GM23338 (cell line): ENCODE measurements at places on chromosomes 6 and 20. TPM values are rescaled to one million over a fixed set of nuclear protein-coding genes. Genes with fewer than 3 reads are reported as not detected.
A peak's percentile ranks its signal among the peaks of the same experiment; 100 is the strongest.

Gene C6orf163
- total RNA-seq, result 2.3 and 3.1 TPM in 2 replicates

DNA sequence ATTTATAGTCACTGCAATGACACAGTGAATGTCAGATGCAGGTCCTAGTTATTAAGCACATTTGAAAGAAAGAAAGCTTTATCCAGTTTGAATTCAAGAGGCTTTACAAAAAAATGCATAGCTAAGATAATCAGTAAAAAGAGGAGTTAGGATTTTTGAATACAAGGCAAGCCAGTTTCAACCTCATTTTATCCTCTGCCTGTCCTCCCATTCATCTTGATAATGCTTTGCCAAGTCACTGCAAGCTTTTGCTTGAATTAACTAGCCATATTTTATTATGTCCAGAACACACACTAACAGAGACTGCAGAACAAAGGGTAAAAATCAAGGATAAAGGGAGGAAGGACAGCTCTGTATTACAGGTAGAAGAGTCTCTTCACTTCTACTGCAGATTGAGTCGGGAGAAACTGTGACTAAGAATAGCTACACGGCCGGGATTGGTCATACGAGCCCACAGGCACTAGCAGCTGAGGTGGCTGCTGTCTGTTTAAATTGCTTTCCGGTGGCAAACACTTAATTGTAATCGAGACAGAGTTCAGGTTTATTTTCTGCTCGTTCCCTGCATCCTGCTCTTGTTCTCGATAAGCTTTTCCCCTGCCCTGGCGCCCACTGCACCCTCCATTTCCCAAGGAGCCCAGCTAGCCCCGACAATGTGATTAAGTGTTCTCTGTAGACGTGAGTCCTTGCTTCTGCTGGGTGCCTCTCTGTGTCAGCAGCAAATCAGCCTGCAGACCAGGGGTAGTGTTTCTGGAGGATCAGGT, 30.5 kb upstream of the AKAP12 start:
- no peaks in the 10 kb centered on the region for H3K4me1 ChIP-seq
- no peaks in the 10 kb centered on the region; the same call in 1 of the 2 replicates for H3K36me3 ChIP-seq
- no peak overlapping the region for H3K4me3 ChIP-seq
- H3K27ac ChIP-seq, result no peak overlapping the region
- DNase-seq, result no peak
- no peaks in the 10 kb centered on the region for H3K27me3 ChIP-seq

GRCh38 chr6:11467364-11467763, 70.2 kb upstream of the TMEM170B start:
- H3K4me1 ChIP-seq, result no peaks in the 10 kb centered on the region
- H3K4me3 ChIP-seq, result no peak overlapping the region
- no peak for DNase-seq
- H3K27me3 ChIP-seq, result no peaks in the 10 kb centered on the region
- no peaks in the 10 kb centered on the region for H3K36me3 ChIP-seq

- H3K4me3 ChIP-seq, result no peak overlapping the region
- no peak overlapping the region for H3K27ac ChIP-seq
- H3K27me3 ChIP-seq, result no peaks in the 10 kb centered on the region
- no peaks in the 10 kb centered on the region for H3K36me3 ChIP-seq
Observed at GRCh38 chr20:47950124-47950912, 165.0 kb upstream of the SULF2 start.

DNA sequence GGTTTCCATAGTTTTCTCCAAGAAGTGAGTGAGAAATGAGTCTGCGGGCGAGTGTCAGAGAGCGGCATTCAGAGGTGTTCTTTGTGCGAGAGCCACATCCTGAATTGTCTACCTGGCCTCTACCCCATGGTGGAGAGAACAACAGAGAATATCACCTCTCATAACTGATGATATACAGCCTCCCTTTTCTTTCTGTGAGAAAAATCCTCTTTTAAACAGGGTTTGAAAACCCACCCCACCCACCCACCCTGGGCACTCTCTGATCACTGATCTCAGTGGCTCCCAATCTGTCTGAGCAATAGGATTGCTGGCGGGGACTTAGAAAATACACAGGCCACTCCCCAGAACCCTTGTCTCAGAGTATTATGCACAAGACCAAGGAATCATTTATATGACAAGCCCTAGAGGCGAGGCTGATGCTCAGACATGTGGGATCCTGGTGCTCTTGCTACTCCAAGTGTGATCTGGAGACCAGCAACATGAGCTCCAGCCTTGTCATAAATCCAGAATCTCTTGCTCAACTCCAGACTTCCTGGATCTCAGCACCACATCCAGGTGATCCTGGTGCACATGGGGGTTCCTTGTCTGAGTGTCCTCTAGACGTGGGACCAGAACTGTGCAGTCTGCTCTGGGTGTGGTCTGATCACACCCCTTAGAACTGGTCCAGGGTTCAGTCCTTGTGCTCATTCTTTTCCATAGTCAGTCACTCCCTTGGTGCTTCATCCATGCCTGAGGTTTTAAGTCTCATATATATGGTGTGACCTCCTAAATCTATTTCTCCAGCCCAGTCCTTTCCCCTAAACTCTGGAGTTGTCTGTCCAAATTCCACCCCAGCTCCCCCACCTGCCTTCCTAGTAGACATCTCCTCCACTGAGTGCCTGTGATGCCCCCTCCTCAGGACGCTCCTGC, 5.3 kb downstream of the HLA-B start:
- peaks cover 8% of the 10 kb centered on the region for H3K27me3 ChIP-seq
- no peak overlapping the region for H3K4me3 ChIP-seq
- H3K4me1 ChIP-seq, result peaks cover 7% of the 10 kb centered on the region; the same call in 1 of the 2 replicates
- no peak overlapping the region for H3K27ac ChIP-seq

Gene PEX6
- total RNA-seq, result 24.8 and 25.1 TPM in 2 replicates

DNA sequence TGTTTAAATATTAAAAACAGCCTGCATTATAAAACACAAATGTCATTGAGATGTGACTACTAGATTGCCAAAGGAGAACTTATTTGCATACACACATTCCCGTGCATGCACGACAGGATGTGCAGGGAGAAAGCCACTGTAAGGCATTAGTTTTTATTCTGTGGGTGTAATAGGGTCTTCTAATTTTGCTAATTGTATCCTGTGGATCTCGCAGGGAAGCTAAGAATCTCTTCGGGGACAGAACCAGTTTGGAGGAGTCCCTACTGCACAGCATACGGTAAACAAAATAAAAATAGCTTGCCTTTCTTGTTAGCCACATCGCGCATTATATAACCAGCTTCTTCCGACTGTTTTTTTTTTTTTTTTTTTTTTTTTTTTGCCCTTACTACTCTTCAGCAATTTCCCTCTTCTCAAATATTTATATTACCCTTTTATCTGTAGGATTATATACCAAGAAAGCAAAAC, 2.0 kb downstream of the ATXN1 start:
- no peaks in the 10 kb centered on the region for H3K36me3 ChIP-seq
- peak overlapping the region; percentile 68 for H3K4me3 ChIP-seq
- peaks cover 10% of the 10 kb centered on the region for H3K4me1 ChIP-seq
- DNase-seq, result peak; percentile 17
- peaks cover 16% of the 10 kb centered on the region for H3K27me3 ChIP-seq
- no peak overlapping the region for H3K27ac ChIP-seq

Gene HMGCLL1
- 0.23 and 0.24 TPM in 2 replicates for total RNA-seq

Gene ME1
- total RNA-seq, result 5.9 and 8.0 TPM in 2 replicates

DNA sequence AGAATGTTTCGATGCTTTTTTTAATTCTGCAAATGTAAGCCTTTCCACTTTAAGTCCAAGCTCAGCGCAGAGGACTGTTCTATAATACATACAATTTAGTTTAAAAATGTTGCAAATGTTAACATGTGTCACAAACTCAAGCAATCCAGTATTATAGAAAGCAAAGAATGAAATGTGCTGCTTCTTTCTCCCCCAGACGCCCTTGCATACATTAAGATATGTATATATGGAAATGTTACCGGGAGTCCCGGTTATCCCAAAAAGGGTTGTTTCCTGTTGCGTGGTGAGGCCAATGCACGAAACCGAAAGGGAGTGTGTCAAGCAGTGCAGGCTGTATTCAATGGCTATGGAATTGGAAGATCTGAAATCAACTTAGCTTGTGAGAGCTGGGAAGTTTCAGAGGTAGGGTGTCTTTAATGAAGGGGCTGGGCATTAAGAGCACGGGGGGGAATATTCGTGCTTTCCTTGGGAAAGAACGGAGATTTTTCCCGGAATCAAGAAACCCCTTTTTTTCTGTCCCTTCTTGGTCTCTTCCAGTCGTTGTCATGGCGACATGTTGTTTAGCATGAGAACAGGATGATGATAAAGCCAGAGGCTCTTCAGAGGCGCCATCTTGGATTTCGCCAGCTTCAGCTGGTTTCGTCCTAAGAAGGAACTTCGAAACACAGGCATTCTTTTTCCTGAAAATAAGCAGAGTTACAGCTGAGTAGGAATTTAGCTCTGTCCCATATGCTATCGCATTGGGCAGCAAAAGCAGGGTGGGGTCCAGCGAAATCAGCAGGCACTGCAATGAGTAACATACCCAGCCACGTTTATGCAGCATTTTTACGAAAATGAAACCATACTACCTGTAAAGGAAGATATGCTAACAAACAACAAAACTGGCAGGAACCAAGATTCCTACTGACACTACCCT, 10.1 kb upstream of the NQO2 start:
- DNase-seq, result peak; percentile 100
- H3K4me3 ChIP-seq, result peak overlapping the region; percentile 50
- no peaks in the 10 kb centered on the region for H3K27me3 ChIP-seq
- peak overlapping the region; percentile 98 for H3K27ac ChIP-seq
- H3K36me3 ChIP-seq, result no peaks in the 10 kb centered on the region

DNA sequence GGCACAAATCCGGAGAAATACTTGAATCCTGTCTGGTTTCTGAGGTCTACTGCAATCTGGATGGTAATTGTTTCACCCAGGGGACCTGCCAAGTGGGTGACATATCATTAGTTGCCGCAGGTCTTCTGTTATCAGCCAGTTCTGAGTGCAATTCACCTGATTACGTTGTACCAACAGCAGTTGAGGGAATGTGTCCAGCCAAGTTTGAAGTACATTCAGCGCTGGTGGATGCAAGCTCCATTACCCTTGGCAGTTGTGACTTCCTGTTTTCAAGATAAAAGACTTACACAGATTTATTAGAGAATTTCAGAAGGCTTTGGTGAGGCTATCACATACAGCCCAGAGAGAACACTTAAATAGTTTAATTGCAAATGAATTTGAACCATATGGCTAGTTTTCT, 42.8 kb downstream of the FNDC1 start:
- no peak overlapping the region for H3K27ac ChIP-seq
- H3K4me1 ChIP-seq, result no peaks in the 10 kb centered on the region
- no peak overlapping the region for H3K4me3 ChIP-seq
- DNase-seq, result no peak

Gene C20orf144
- 0.66 TPM in 1 of 2 replicates, not detected in the other for total RNA-seq

Gene DZANK1
- 6.7 and 8.3 TPM in 2 replicates for total RNA-seq

DNA sequence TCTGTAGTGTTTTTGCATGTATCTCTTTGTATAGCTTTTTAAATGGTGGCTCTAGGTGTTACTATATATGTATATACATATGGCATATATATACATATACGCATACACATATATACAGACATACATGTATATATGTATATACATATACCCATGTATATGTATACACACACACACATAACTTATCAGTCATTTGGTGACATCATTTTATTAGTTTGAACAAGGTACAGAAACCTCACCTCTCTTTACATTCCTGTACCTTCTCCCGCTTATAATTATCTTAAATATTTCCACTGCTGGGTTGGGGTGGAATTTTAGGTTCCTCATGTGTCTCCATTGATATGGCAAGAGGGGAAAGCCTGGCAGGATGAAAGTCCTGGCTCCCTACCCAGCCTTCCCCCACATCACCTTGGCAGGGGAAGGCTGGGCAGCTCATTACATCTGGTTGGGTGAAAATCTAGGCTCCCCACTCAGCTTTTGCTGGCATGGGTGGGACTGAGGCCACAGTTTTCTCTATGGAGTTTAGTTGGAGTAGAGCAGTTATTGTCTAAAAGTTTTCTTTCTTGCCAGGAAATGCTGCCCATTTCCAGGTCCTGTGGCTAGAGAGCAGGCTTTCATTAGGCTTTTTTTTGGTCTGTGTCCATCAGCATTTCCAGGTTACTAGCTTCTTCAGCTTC, 7.6 kb downstream of the GLO1 start:
- H3K36me3 ChIP-seq, result peaks cover 4% of the 10 kb centered on the region; the same call in 1 of the 2 replicates
- no peaks in the 10 kb centered on the region for H3K27me3 ChIP-seq
- H3K4me1 ChIP-seq, result no peaks in the 10 kb centered on the region
- H3K27ac ChIP-seq, result no peak overlapping the region

GRCh38 chr20:5434116-5434515, 117.4 kb upstream of the PROKR2 start:
- no peak overlapping the region for H3K4me3 ChIP-seq
- DNase-seq, result no peak
- H3K36me3 ChIP-seq, result no peaks in the 10 kb centered on the region
- no peaks in the 10 kb centered on the region for H3K27me3 ChIP-seq

DNA sequence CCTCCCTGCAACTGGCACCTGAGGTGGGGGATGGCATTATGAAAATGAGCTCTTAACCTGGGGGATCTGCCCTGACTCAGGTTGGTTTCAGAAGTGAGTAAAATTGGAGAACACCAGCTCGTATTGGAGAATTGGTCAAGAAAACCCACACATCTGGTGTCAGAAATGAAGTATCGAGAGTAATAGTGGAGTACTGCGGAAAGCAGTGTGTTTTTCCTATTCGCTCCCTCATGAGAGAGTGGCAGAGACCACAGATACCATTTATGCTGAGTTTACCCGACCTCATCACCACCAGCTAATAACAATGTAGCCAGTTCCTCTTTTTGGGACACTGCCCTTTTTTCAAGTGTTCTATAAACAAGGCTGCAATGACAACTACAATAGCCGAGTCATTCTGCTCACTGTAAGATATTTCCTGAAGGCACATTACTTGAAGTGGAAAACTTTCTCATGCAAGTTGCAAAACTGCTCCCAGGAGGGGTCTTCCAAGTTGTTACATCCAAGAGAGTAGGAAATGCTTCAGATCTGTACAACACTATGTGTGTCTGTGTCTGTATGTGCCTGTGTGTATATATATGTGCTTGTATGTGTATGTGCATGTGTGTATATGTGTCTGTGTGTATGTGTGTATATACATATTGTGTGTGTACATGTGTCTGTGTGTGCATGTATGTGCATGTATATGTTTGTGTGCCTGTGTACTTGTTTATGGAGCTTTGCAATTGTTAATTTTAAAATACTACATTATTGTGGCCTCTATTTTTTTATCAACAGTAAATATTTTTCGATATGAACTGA, 106.0 kb upstream of the CST7 start:
- no peaks in the 10 kb centered on the region for H3K36me3 ChIP-seq
- no peak overlapping the region for H3K4me3 ChIP-seq
- H3K27me3 ChIP-seq, result no peaks in the 10 kb centered on the region
- H3K27ac ChIP-seq, result no peak overlapping the region
- no peaks in the 10 kb centered on the region for H3K4me1 ChIP-seq
- DNase-seq, result no peak

Gene TTBK1
- total RNA-seq, result 1.1 and 1.2 TPM in 2 replicates

- no peaks in the 10 kb centered on the region for H3K36me3 ChIP-seq
- DNase-seq, result no peak
- no peaks in the 10 kb centered on the region for H3K4me1 ChIP-seq
- H3K27me3 ChIP-seq, result no peaks in the 10 kb centered on the region
- no peak overlapping the region for H3K27ac ChIP-seq
- H3K4me3 ChIP-seq, result no peak overlapping the region
Observed at GRCh38 chr20:60570481-60571277, 612.5 kb downstream of the CDH26 start.

- no peak for DNase-seq
- H3K36me3 ChIP-seq, result no peaks in the 10 kb centered on the region
- no peak overlapping the region for H3K27ac ChIP-seq
- H3K4me1 ChIP-seq, result peaks cover 3% of the 10 kb centered on the region; the same call in 1 of the 2 replicates
- H3K27me3 ChIP-seq, result no peaks in the 10 kb centered on the region
- no peak overlapping the region for H3K4me3 ChIP-seq
Observed at GRCh38 chr20:59361411-59361810, 61.0 kb downstream of the EDN3 start.
